ENCODE measurements at places on chromosomes 6 and 20.
A peak's percentile ranks its signal among the peaks of the same experiment; 100 is the strongest.

- DNase-seq, result no peak
These were observed 13.0 kb downstream of the PXDC1 start for GRCh38 chr6:3738381-3739131.

DNA sequence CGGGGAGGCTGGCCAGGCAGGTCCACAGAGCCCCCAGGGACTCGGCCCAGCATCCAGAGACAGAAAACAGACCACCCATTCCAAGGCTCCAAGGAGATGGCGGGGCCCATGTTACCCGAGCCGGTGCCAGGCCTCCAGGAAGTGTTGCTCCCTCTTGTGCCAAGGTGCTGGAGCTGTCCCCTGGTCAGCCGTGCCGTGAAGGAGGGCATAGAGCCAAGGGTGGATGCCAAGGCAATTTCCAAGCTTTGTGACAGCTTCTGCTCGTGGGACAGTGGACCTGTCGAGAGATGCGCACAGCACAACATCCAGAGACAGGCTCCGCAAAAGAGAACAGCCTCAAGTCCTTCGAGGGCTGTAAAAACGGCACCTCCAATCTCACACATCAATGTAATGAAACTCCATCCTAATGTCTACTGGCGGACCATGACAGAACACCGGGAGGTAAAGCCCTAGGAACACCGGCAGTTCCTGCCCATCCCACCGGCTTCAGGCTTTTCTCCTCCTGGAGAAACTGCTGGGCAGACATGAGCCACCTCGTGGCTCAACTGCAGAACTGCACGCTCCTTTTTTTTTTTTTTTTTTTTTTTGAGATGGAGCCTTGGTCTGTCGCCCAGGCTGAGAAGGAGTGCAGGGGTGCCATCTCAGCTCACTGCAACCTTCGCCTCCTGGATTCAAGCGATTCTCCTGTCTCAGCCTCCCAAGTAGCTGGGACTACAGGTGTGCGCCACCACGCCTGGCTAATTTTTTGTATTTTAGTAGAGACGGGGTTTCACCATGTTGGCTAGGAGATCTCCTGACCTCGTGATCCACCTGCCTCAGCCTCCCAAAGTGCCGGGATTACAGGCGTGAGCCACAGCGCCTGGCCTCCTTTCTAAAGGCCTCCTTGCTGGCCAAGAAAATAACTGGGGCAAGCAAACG is 30.9 kb upstream of the AVP start:
- peak; percentile 53 for DNase-seq

GRCh38 chr6:13624871-13625288 is 9.7 kb downstream of the NOL7 start:
- DNase-seq, result no peak

GRCh38 chr6:155026022-155026705 is 31.0 kb downstream of the TIAM2 start:
- no peak for DNase-seq

DNA sequence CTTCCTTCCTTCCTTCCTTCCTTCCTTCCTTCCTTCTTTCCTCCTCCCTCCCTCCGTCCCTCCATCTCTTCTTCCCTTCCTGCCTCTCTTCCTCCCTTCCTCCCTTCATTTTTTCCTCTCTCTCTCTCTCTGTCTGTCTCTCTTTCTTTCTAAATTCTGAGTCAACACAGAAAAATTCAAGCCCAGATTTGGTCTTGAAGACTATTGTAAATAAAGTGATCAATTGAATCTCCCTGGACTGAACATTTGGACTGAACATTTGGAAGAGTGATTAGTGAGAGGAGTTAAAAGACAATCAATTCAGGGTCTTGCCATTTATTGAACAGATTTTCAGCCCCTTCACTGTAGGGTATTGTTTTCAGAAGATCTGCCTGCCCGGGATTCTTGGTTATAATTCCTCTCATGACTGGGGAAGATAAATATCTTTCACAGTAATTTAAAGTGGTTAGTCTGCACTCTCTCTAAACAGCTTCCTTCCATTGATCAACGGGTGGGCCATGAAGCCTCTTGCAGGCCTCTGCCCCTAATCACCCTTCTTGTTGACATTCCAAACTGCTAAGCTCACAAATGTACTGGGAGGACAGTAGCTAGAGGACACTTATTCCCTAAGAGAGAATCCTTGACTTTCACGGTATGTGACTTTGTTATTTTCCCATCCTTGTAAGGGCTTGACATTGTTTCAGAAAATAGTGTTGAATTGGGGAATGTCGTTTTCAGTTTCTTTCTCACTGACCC is 101.7 kb upstream of the BMP2 start:
- DNase-seq, result no peak

DNA sequence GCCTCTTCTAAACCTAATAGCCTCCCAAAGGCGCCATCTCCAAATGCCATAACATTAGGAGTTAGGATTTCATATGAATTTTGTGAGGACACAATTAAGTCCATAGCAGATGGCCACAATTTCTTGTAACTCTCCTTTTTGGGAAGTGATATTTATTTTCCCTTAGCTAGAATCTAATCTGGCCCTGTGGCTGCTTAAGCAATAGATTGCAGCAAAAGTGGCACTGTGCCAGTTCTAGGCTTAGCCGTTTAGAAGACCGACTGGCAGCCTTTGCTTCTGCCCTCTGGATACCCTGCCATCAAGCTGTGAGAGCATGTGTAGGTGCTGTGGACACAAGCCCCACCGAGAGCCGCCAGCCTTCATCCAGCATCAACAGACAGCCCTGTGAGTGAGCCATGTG is 15.9 kb upstream of the ADGB start:
- DNase-seq, result no peak

GRCh38 chr20:17568972-17569521 is 828 bp upstream of the DSTN start:
- DNase-seq, result peak; percentile 25

GRCh38 chr20:22719167-22719591 is 134.8 kb upstream of the FOXA2 start:
- no peak for DNase-seq

DNA sequence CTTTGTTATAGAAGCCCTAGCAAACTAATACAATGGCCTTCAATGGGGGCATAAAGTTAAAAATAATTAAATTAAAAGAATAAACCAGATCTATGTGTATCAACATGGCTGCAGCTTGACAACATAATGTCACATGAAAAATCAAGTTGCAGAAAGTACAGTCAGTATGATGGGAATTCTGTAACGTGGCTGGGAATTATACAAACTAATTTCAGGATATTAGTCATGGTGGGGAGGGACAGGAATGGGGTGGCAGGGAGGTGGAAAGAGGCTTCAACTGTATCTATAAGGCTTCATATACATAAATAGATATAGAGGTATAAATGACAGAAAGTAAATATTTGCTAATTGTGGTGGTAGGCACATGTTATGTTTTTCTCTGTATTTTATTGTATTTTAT is 107.1 kb downstream of the UNC5CL start:
- no peak for DNase-seq

GRCh38 chr20:1166948-1167720 is 17.6 kb downstream of the TMEM74B start:
- DNase-seq, result no peak

GRCh38 chr20:42082611-42083010 is 464.4 kb upstream of the CHD6 start:
- DNase-seq, result no peak

DNA sequence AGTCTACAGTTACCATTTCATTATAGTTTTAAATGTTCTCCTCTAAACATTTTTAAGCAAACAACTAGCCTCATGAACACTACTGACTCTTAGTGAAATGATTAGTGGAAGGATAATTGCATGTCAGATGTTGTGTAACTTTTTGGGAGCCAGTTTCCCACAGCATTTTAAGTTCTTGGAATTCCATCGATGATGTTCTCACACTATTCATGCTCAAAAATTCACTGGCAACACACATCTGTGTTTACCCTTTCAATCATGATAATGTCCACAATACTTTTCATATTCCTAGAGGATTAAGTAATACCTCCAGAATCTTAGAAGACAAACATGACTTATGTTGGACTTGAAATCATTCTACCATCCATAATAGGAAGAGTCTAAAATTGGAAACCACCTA is 678.1 kb upstream of the ID4 start:
- no peak for DNase-seq

GRCh38 chr6:150406948-150407347 is 38.1 kb downstream of the IYD start:
- no peak for DNase-seq

- no peak for DNase-seq
These were observed 9.5 kb upstream of the SUPT3H start for GRCh38 chr6:45387236-45387635.

DNA sequence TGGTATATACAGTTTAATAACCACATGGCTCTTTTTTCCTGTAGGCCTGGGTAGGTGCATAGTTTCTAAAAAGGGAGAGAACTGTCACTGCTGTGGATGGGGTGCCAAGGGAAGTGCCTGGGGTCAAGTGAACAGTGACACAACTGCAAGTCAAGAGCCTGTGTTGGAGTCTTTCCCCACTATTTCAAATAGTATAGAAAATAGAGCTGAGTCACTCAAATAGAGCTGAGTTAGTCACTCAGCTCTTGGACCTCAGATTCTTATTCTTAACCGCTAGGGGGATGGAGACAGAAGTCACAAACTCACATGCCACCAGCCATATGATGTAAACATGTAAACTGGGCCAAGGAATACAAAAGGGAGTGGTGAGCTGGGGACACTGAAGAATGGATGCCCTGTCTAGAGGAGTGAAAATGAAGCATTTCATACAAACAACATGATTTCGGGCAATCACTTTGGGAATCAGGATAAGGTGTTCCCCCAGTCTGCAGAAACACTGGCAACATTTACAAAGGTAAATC is 2.1 kb downstream of the NQO2 start:
- DNase-seq, result no peak

DNA sequence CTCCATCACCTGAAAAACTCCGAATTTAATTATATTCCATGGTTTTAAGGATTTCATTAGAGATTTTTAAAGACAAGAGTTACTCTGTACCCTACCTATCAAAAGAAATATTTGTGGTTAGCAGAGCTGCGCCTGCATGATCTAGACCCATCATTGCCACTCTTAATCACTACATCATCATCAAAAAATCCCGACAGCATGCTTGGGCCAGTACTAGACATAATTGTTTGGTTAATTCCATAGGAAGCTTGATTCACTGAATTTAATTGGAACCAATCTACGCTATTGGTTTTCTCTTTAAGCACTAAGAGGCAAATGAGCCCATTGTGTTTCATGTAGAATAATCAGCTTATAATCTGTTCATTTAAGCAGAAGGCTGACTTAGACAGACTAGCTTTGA is 33.4 kb upstream of the RNF217 start:
- no peak for DNase-seq

GRCh38 chr20:37757550-37757949 is 63.7 kb downstream of the CTNNBL1 start:
- DNase-seq, result no peak

- DNase-seq, result no peak
These were observed 10.3 kb upstream of the ID1 start for GRCh38 chr20:31594558-31595379.

DNA sequence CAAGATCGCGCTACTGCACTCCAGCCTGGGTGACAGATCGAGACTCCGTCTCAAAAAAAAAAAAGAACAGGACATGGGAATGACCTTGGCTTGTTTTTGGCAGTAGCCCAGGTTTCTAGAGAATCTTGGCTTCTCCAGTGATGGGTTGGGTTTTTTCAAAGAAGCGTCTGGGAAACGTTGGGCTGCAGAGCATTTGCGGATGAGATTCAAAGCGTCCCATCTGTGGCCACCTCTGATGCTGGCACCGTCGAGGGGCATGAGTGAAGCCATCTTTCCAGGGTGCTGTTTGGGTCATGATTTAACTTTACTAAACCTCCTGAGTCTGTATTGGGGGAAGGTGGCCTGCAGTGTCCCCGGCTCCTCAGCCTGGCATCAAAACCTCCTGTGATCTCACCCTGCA is 43.2 kb upstream of the SRF start:
- no peak for DNase-seq

- DNase-seq, result no peak
These were observed 607 bp downstream of the LYRM2 start for GRCh38 chr6:89637960-89638319.

- no peak for DNase-seq
These were observed 2.5 kb downstream of the RPL10A start for GRCh38 chr6:35470663-35471120.

GRCh38 chr20:44730441-44730840 is 15.2 kb upstream of the KCNK15 start:
- DNase-seq, result no peak

DNA sequence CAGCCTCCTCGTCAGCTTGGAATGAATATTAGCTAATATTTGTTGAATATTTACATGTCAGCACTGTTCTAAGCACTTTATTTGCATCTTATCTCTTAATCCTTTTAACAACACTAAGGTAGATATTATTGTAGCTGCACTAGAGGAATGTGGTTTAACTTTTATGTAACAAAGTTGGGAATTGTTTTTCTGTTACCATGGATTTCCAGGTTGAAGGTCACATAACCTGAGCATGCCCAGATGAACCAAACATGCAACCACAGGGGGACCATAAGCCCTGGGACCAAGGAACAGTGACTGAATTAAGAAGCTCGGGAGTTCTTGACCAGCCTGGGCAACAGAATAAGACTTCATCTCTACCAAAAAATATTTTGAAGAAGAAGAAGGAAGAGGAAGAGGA is 29.1 kb upstream of the YWHAB start:
- DNase-seq, result no peak

DNA sequence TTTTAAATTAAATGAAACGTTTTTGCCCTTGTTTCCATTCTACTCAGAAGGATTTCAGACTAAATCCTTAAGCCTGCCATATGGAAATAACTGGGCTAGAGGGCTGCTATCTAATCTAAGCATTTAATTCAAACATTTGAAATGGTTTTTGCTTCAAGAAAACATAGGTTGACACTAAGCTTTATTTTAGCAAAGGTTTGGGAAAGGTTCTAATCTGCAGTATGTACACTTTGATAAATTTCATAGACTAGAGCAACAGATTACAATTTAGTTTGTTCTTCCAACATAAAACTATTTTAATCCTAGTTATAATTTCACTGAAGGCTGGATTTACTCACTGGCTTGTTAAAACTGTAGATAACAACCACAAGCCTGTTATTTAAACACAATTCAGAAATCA is 72.1 kb downstream of the TMEM200A start:
- DNase-seq, result no peak

DNA sequence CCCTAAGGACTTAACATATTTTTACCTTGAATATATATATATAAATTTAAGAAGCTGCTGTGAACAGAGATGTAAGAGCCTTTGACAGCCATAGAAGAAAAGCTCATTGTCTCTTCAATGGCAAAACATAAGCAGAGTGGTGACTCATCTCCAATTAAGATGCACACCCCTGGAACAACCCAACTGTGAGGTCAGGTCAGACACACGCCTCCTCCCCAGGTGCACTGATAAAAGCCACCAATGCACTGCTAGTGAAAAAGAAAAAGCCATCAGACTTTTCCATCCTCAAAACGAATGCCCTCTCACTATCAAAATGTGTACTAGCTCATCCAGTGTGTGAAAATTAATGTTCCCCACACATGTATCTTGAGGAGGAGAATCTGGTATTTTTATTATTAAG is 100.1 kb downstream of the SMLR1 start:
- DNase-seq, result no peak

All from activated T-cell treated with anti-CD3 and anti-CD28 coated beads, Interleukin-2, amount 50 U/mL, for 48 hours (primary cell).